ENCODE measurements at places on chromosomes 11 and 22.

GRCh38 chr11:44747316-44747715, 20.6 kb downstream of the TSPAN18 start:
- DNase-seq: no peak

DNA sequence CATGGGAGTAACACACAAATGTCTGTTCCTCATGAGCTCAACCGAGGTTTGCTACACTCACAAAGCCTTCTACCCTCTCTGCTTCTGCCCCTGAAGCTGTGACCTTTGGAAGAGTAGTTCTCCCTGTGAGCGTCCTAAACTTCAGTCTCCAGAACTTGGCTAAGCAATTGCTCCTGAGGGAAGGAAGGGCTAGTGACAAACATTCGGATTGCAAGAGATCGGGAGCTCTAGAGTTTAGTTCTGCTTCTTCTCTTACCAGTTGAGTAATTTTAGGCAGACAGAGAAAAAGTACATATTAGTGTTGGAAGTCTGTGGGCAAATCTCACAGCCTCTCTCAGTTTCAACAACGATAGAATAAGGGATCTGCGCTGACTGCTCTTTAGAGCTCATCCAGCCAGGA, 27.3 kb upstream of the ELF5 start:
- no peak for DNase-seq

- DNase-seq: no peak
These were observed 95.9 kb upstream of the FGF3 start for GRCh38 chr11:69915151-69915500.

GRCh38 chr11:11978792-11979487, 29.5 kb downstream of the DKK3 start:
- no peak for DNase-seq

DNA sequence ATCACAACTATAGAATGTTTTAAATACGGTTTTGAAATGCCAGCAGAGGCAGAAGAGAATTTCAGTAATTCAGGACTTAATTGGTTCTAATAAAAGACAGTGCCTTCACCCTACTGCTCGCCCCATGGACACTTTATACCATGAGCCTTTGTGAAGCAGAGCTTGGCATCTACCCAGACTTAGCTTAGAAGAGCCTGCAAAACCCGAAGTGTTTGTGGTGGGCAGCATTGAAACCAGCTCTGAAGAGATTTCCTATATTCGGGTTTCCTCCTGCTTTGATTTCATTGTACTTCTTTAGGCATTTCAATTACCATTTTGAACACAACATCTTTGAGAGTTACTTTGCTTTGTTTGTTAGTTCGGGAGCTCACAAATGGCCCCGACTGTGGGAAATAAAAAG, 185.1 kb upstream of the MTNR1B start:
- DNase-seq: no peak

DNA sequence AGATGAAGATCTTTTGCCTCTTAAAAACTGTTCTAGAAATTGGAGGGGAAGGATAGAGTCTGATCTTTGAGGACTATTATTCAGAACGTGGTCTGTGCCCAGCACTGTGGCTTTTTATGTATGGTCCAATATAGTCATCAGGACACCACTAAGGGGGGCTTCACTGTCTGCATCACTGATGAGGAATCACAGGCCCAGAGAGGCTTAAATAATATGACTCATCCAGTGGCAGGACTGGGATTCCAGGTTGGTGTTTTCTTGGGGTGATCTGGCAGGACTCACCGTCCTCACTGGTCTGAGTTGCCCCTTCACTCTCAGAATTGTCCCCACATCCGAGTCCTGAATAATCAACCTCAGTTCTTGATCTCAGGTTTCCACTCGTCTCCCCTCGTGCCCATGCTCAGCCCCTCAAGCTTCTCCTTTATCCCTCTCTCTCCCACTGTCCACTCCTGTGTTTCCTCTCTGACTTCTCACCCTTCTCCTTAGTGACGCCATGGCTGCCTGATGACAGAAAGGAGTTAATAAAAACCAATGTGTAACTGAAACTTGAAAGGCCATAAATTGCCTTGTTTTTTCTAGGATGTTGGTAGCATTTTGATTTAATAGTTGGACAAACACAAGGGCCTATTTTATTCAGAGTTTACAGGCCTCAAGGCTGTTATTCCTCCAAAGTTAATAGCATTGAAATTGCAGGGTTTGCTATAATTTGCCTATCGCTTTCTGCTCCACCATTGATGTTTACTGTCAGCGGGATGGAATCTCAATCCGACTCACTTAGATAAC, 95.7 kb upstream of the NNMT start:
- no peak for DNase-seq

GRCh38 chr22:35357883-35358621, 22.8 kb upstream of the HMOX1 start:
- DNase-seq: no peak

DNA sequence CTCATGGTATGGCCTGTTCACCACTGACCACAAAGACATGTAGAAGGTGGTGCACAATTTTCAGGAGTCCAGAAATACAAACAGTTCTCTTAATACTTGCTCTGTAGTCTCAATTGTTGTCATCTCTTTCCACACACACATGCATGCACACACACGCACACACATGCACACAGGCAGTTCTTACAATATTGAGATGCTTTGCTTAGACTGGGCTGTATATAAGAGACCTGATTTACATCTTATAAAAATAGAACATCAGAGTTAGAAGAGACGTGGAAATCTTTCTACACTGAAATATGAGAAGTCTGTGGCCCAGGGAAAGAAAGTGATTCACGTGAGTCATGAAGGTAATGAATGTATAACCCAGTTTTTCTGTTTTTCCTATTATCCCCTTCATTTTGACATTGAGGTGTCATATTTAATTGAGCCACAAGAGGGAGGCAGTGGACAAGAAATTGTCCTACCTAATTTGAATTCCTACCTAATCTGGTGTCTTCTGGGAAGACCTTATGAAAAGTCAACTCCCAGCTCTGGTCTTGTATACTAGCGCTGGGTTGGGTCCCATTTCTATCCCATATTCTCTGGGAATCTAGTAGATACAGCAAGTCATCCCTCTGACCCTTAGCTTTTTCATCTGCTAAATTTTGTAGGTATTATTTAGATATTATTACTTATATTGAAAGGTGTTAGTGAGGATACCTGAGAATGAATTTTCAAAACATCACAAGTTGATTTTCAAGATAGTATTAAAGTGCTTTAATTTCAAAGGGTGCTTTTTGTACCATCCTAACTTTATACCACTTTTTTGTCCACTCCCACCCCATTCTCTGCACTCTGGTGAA, 14.9 kb upstream of the MS4A4A start:
- DNase-seq: no peak

GRCh38 chr22:35638001-35638400, 10.2 kb upstream of the APOL6 start:
- no peak for DNase-seq

- DNase-seq: no peak
These were observed 68.9 kb upstream of the GNAZ start for GRCh38 chr22:23001463-23001862.

GRCh38 chr11:47415949-47416472, 7.6 kb downstream of the SLC39A13 start:
- no peak for DNase-seq

GRCh38 chr11:19110295-19110694, 6.7 kb upstream of the ZDHHC13 start:
- no peak for DNase-seq

DNA sequence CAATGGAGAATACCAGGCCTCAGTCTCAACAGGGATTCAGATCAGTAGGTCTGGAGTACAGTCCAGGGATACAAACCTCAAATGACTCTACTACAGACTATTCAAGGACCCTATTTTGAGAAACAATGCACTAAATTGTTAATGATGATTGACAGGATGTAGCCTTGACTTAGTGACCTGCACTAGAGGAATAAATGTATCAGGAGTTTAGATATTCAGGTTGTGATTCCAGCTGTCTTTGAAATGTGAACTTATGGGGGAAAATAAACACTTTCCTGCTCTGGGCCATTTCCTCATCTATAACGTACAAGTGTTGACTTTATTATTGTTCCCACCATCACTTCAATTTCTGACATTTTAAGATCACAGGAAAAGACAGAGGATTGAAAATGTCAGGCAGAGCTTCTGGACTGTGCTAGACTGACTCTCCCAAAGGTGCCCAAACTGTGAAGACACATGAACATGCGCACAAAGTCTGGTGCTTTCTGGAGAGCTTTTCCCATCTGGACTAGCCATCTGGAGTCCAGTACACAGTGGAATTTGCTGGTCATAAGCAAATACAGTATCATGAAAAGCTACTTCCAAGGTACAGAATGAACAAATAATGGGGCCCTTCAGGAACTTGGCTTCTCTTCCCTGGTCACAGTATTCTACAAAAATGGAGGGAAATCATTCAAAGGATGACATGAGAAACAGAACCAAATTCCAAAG, 110.4 kb downstream of the USP35 start:
- no peak for DNase-seq

DNA sequence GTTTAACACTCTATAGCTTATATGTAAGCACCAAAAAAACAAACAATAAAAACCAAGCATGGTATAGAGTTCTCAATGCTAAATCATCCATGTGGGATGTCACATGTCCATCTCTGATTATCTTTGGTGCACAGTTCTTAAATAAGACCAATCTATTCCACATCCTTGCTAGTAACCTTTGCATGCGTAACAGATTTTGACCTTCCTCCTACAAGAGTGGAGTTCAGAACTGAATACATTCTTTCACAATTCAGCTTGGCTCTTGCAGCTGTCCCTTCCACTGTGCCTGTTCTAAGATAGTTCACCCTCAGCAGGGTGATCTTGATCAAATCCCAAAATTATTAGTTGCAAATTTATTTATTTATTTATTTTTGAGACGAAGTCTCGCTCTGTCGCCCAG, 21.1 kb downstream of the PRR14L start:
- no peak for DNase-seq

DNA sequence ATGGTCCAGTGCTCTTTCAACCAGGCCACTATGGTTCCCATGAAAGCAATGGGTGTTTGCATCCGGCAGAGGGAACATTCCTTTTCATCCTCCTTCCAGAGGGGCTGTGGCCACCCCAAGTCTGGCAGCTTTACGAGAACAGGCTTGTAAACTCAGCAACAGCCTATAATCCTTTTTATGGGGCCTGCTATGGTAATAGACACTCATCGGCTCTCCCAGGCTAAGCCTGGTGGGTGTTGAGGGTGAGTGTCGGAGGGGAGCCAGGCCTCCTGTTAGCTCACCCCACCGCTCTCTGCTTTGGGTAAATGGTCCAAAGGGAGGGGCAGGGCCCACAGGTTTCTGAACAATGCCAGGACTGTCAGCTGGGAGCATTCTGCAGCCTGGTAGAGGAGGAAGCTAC, 111.6 kb upstream of the CD82 start:
- no peak for DNase-seq

DNA sequence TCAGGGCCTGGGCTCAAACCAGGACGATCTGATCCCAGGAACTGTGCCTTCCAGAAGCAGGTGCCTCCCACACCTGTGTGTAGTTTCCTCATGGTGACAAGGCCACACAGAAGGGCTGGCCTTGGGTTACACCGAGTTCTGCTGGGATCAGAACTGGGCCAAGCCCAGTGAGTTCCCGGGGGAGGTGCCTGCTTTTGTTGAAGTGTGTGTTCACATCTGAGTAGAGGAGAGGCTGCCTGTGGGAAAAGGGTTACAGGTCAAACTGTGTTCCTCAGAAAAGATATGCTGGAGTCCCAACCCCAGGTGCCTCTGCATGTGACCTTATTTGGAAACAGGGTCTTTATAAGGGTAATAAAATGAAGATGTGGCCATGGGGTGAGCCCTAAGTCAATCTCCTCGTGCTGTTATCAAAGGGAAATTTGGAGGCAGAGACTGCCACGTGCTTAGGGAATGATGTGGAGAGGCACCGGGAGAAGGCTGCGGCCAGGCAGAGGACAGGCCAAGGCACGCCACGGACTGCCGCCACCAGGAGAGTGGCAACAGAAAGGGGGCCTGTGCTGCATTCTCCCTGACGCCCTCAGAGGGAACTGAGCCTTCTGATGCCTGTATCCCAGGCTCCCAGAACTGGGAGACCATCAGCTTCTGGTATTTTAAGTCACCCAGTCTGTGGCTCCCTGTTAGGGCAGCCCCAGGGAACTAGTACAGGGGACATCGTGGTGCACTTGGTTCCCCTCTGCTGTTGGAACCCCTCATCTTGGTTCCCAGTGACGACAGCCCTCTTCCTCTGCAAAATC, 158.8 kb downstream of the CACNA1I start:
- DNase-seq: no peak

GRCh38 chr22:20011993-20012740, 4.5 kb downstream of the ARVCF start:
- no peak for DNase-seq

- no peak for DNase-seq
These were observed 889 bp downstream of the PLAAT4 start for GRCh38 chr11:63537293-63538101.

DNA sequence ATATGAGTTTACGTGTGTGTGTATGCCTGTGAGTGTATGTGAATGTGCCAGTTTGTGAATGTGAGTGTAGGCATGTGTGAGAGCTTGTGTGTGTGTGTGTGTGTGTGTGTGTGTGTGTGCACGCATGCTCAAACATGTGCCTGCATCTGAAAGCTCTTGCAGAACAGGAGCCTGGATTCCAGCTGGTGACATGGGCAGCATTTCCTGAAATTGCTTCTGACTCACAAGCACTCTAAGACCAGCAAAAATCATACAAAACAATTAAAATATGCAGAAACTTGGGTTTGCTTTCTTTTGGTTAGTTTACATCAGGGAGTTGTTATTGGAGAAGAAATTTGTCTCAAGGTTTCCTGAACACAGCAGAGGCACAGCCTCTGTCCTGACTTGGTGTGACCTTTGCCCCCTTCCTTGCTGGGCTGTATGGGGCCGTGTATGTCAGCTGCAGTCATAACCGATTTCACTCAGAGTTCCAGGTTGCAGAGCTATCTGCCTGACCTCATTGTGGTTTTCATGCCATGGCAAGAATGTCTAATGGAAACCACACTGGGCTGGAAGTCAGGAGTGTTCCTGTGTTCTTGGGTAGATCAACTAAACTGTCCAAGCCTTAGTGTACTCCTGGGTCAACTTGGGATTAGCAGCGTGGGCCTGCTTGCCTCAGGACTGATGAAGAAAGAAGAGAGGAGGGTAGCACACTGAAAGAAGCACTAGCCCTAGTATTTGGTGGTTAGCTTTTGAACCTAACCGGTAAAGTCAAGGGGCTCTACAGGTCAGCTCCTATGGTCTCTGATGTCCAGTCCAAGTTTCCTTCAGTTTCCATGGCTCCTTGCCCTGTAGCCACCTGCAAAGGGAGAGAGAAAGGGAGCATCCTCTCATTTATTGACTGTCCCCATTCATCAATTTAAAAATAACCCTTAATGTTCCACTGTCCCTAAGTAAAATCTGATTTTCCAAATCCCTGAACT, 143.7 kb downstream of the SNX19 start:
- no peak for DNase-seq

GRCh38 chr11:112997857-112998466, 36.7 kb downstream of the NCAM1 start:
- no peak for DNase-seq

- DNase-seq: no peak
These were observed 63.7 kb upstream of the HORMAD2 start for GRCh38 chr22:30016596-30016995.

DNA sequence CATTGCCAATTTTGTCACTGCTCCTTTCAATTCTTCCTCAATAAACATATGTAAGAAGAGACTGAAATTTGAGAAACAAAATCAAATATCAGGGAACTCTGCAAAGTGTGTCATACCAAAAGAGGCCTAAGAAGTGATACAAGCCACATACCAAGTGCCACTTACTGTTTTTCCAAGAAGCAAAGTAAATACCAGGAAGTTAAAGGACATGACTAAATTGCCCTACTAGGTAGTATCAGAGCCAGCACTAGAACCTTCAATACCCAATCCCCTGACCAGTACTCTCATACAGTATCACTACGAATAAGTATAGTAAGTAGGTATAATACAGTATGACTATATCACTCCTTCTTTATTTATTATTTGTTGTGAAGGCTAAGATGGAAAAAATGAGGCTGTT, 13.6 kb downstream of the MAML2 start:
- DNase-seq: no peak
